ENCODE measurements at places on chromosomes 3 and 15.
A peak's percentile ranks its signal among the peaks of the same experiment; 100 is the strongest.

GRCh38 chr3:46324036-46324435 lies 29.9 kb upstream of the CCR2 start:
- no peak for DNase-seq

DNA sequence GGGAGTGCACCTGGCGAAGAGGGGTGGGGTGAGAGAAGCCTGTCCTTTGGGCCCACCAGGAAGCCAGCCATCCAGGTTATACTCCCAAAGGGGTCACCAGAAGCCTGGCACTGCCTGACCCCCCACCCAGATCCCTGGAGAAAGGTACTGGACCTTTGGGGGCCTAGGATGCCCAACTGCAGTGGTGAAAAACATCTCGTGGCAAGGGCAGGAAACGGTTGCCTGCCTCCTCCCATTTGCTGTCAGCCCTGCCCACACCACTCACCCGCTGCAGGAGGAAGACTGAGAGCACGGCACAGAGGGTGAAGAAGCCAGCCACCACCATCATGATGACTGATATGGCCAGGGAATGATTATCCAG lies 2.2 kb upstream of the ULK3 start:
- peak; percentile 66 for DNase-seq

GRCh38 chr15:73870700-73871408 lies 2.5 kb upstream of the TBC1D21 start:
- no peak for DNase-seq

DNA sequence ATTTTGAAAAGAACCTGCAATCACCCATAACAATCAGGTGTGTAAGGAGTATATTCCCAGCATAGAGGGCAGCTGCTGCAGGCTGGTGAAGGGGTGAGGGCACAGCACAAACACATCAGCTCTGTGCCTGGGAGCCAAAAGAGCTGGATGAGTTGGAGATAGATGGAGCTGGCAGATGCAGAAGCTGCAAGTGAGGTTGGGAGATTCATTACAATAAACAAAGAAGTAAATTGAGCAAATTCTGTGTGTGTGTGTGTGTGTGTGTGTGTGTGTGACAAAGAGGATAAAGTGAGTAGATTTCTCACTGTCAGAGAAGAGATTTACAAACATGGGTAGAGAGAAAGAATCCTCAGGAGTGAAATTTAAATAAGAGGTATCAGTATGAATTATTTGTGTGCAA lies 994.7 kb downstream of the EPHA3 start:
- no peak for DNase-seq

- no peak for DNase-seq
These were observed 19.8 kb downstream of the TYRO3 start for GRCh38 chr15:41578736-41579383.

- no peak for DNase-seq
These were observed 169.2 kb downstream of the NFKBIZ start for GRCh38 chr3:102018551-102018950.

- DNase-seq, result no peak
These were observed 98.8 kb downstream of the XXYLT1 start for GRCh38 chr3:195172039-195172684.

DNA sequence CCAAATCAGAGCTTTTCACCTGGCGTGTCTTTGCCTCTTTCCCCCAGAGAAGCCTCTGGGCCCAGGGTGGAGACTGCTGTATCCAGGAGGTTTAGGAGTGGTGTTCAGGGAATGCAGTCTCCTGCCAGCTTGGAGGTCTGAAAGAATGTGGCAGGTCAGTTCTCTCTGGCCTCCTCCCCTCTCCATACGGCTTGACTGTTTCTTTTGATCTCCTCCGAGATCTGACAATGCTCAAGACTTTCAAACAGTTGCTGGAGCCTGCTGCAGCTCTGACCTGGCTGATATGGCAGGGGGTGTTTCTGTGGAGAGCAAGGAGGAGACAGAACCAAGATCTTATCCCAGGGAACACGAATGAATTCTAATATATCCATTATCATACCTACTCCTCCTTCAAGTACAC lies 24.7 kb upstream of the TM4SF4 start:
- DNase-seq, result no peak

DNA sequence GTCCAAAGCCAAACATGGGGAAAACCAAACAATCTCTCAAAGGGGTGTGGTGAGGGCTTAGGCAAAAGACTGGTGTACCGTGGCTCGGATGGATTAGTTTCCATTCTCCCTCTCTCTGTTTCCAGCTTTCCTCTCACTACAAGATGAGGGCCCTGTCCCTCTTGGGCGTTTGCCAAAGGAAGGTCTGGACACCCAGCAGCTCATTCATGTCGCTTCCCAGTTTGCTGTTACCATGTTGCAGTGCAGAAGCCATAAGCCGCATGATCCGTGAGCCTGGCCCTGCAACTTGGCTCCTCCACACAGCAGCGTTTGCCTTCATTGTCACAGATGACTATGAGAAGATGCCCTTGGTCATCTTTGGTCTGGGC lies 92.2 kb downstream of the APBA2 start:
- no peak for DNase-seq

DNA sequence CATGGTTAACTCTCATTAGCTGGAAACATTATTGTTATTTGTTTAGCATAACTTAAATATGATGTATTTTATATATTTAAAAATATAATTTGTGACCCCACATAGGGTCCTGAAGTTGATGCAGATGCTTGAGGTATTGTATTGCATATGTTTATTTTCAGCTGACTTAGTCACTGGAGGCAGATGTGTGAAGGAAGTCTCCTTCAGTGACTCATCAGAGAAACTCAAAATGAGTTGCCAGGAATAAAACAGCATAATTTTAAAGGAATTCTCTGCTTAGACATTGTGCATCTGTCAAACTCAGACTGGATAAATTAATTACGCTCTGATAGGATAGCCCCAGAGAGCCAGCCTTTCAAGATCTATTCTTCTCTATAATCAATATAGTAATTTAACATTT lies 7.9 kb upstream of the OR4F6 start:
- DNase-seq, result no peak

GRCh38 chr3:74862476-74862875 lies 248.0 kb upstream of the CNTN3 start:
- DNase-seq, result no peak

DNA sequence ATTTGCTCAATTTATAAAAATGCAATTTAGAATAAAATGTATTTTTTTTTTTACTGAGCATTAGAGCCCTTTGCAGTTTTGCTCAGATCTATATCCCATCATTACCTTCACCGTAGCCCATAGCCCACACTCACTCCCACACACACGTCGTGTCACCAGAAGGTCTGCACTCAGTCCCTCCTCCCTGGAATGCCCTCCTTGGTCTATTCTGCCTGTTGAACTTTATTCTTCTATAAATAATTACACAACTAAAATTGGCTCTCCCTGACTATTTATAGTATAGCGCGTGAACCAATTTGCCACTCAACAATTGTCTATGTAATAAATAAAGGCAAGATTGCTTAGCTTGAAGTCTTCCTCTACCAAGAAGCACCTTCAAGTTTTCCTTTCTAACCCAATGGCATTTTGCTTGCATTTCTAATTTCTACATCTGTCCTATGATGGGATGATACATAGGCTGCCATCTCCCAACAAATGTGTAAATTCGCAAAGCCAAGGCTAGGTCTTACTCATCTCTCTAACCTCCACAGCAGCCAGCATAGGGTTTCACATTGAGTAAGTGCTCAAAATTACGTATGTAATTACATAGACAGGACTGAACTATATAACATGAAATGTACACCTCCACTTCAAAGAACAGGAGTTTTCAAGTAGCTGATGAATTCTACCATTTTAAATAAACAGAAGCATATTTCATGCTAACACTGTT lies 172.0 kb upstream of the HES1 start:
- no peak for DNase-seq

GRCh38 chr3:11146773-11147660 lies 7.3 kb upstream of the HRH1 start:
- no peak for DNase-seq

DNA sequence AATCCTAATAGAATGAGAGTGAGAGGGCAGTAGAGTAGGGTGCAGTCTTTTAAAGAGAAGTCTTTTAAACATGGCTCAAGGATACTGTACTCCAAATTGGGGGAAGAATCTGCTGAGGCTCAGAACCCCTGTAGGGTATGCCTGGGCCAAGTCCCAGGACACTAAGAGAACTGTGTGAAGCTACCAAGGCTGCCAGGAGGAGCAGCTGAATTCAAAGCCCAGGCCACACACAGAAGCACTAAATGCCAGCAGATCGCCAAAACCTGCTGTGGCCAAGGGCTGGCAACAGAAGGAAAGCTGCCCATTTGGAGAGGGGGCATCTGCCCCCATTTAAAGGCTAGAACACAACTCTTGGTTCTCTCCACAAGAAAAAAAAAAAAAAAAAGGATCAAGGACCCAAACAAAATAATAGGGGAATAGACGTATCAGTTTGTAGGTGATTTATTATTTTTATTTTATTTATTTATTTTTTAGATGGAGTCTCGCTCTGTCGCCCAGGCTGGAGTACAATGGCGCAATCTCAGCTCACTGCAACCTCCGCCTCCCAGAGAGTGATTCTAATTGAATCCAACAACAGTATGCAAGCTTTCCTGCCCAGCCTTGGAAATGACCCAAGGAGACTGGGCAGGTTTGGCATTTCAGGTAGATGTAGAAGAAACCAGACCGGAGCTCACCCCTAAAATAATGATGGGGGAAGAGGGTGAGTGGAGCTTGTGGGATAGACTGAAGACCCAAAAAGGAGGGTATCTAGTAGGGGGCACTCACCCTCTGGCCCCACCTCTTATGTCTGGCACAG lies 279.0 kb upstream of the WNT5A start:
- DNase-seq, result no peak

DNA sequence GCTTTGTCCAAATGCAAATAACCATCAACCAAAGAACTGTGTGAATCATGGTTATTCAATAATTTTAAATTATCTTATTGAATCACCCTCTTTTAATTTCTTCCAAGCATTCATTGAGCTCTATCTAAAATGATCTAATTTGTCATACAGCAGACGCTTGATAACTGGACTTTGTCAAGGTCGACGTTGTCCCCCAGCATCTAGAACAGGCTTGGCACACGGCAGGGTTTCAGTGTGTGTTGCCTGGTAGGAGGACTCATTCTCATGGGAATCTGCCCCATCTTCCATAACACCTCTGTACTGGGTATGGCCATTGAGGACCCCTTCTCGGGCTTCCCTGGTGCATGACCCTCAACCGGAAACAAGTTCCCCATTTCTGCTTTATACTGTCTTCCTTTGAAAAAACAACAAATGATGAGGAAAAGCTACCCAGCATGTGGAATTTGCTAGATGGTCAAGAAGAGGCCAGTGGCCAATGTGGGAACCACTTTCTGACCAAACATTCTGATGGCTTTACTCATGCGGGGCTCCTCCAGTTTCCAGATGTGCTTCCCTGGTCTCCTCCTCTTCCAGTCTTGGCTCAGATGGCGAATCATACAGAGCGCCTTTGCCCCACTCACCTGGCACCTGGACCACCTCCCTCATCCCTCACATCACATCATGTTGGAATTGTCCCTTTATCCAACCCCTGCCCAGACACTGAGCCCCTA lies 41.7 kb upstream of the SEC22A start:
- no peak for DNase-seq

- no peak for DNase-seq
These were observed 67.7 kb downstream of the RARB start for GRCh38 chr3:25495726-25496253.

DNA sequence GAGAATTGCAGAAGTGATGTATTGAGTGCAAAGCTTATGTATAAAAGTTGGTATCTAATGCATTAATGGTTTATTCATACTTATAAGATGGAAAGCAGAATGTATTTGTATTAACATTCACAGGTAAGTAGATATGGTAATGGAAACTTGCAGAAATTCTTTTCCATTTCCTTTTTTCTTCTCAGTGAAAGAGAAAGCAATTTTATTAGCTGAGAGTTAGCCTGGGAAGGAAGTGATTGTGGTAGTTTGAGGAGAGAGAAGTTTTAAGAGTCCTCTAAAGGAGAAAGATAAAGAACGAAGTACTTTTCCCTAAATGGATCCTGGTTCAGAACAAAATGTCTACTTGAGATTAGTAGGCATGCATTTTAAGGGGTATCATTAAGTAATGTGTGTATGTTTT lies 60.1 kb upstream of the OSTN start:
- no peak for DNase-seq

- peak; percentile 29 for DNase-seq
These were observed at the start of gene CPNE4 for GRCh38 chr3:132034486-132035464. CPNE4 (minus strand) TSS chr3:132035014.

GRCh38 chr15:70447928-70448698 lies 315.2 kb downstream of the UACA start:
- DNase-seq, result peak; percentile 62

- no peak for DNase-seq
These were observed 336.3 kb downstream of the DIPK2A start for GRCh38 chr3:144307951-144308350.

GRCh38 chr3:71890356-71890931 lies 105.5 kb upstream of the PROK2 start:
- no peak for DNase-seq

GRCh38 chr15:100899601-100900000 lies 19.6 kb upstream of the LRRK1 start:
- no peak for DNase-seq

- DNase-seq, result no peak
These were observed 2.6 kb downstream of the HRG start for GRCh38 chr3:186668426-186668825.

- peak; percentile 83 for DNase-seq
These were observed 68.7 kb upstream of the BLM start for GRCh38 chr15:90648137-90649070.

GRCh38 chr15:65869954-65870871 lies 922 bp downstream of the RAB11A start:
- peak; percentile 18 for DNase-seq

DNA sequence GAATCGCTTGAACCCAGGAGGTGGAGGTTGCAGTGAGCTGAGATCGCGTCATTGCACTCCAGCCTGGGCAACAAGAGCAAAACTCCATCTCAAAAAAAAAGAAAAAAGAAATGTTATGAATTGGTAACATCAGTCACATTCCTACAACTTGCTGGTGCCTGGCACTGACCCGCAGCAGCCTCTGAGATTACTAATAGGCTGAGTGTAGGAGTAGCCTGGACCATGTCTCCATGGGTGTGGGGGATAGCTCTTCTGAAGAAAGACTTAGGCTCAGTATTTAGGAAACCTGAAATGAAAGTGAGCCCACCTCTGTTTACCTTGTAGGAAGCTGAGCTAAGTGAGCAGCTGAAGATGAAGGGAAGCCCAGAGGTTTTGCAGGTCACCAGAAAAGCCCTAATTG lies 148.3 kb downstream of the LRRC28 start:
- no peak for DNase-seq

GRCh38 chr3:187958432-187959003 lies 195.4 kb upstream of the LPP start:
- peak; percentile 53 for DNase-seq

- DNase-seq, result no peak
These were observed 360.4 kb upstream of the CDIN1 start for GRCh38 chr15:36218991-36219390.

DNA sequence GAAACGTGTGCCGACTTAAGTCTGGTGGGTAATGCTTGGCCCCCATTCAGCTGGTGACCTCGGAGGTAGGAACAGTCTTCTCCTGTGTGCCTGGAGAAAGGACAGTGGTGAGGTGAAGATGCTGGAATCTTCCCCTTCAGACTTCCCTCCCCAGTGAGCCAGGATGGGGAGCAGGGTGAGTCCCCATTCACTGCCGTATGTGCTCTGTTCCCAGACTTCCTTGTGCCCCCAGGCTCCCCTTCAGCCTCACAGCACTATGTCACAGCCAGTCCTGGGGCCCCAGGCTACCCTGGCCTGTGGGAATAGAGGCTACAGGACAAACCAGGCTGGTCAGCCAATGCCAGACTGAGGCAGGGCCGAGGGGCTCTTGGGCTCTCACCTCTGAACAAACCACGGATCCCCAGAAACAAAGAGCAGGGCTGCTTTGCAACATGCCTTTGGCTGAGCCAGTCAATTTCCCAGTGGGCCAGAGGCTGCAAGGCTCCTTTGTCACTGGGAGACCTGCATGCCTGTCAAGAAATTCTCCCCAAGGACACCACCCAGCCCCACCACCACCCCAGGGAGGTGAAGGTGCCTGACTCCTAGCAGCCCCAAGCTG lies 31.8 kb upstream of the HHATL start:
- DNase-seq, result no peak
